Left cardiac atrium (tissue), 4 donors: ENCODE measurements at places on chromosomes 16 and 17. TPM values are rescaled to one million over a fixed set of nuclear protein-coding genes. Genes with fewer than 3 reads are reported as not detected.
A peak's percentile ranks its signal among the peaks of the same experiment; 100 is the strongest.

DNA sequence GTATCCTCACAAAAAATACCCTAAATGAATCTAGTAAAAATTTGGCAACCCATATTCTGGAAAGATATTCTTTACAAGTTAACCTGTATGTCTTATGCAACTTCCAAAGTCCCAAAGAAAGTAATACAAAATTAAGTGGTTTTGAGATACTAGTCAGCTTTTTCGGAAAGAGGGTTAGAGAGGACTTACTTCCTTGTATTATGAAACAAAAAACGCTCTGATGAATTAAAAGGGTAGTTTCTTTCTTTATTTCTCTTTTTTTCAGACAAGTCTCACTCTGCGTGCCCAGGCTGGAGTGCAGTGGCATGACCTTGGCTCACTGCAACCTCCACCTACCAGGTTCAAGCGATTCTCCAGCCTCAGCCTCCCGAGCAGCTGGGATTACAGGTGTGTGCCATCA lies 51.6 kb downstream of the KANSL1 start:
- DNase-seq: no peak

DNA sequence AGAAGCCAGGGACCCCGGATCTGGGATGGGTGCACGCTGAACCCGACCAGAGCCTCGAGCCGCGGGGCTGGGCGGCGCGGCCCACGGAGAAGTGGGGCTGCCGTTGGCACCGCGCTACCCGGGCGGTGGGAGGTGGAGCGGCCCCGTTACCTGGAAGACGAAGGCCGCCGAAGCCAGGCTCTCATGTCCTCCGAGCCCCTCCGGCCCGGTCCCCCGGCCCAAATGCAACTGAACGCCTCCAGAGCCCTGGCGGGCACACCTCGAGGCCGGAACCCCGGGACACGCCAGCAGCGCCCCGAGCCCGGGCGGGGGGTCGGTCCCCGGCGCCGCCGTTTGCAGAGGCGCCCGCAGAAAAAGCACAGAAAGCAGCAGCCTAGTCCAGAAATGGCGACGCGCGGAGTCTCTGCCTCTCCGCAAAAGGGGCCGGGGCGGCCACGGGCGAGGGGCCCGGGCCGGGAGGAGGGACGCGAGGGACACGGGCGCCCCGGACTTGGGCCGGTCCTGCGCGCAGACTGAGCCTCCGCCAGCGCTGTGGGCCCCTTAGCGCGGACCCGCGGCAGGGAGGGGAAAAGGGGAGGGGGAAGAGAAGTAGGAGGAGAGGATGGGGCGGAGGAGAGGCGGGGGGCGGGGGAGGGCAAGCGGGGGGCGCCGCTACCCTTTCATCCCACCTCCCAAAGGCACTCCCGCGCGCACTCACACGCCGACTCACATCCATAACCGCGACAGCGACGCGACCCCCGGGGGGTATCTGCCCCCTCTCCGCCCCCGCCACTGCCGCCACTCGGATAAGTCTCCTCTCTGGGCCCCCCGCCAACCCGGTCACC lies 1.4 kb downstream of the AXIN2 start:
- DNase-seq: peak; percentile 43

- DNase-seq: peak; percentile 61
Observed at GRCh38 chr17:77323413-77324171, 182.8 kb downstream of the SEC14L1 start.

- no peak for DNase-seq
Observed at GRCh38 chr17:29357821-29358232, 32.3 kb upstream of the TAOK1 start.

The TMC5 gene
- total RNA-seq: 0.42 TPM

The SCGB1C2 gene
- not detected for total RNA-seq

DNA sequence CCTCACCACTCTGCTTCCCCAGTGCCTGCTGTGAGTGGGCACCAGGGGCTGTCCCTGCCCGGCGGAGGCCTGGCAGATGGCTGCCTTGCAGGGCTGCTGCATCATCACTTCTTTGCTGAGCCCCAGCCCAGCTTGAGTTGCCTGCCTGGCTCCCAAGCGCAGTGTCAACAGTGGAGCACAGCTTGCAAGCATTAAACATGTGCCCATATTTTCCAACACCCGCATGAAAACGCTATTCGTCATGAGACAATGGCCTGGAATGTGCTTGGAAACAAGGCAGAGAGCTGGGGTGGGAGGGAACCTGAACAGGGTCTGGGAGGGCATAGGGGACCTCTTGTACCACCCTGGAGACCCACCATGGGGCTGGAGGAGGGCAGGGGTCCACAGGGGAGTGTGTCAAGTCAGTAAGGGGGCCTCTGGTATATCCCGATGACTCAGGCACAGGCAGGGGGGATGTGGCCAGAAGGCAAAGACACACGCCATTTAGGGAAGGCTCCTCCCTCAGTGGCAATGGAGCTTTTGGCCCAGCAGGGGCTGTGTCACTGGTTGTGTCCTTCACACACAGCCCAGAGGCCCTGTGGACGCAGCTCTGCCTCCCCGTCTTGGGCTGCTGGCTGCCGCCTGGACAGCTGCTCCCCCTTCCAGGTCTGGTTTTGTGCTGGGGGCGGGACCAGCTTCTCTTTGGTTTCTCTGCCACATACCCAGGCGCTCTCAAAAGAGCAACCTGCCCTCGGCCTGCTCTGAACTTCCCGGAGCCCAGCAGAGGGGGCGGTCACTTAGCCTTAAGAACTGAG lies 17.4 kb upstream of the MTSS2 start:
- DNase-seq: peak; percentile 72

The MGAT5B gene
- 0.15 TPM for total RNA-seq

The CDR2L gene
- 13.8 TPM for total RNA-seq

The NOXO1 gene
- not detected for total RNA-seq

The TMEM100 gene
- total RNA-seq: 24.3 TPM

The BCL7C gene
- total RNA-seq: 20.9 TPM

DNA sequence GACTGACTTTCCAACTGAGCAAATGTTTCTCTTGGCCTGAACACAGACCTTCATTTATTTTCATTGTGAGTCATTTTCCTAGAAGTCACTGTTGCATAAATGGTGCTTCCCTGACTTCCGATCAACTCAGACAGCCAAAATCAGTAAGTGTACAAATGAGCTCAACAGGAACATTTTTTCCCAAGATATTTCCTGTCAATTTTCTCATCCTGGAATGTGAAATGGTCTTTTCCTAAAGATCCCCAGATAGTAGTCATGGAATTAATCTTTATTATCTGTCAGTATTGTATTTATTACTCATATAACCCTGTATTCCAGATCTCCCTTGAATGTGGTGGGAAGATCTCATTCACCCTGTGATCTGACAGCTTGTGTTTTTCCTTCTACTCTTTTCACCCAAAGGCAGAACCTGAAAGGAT lies 360.3 kb upstream of the KIF2B start:
- DNase-seq: no peak

DNA sequence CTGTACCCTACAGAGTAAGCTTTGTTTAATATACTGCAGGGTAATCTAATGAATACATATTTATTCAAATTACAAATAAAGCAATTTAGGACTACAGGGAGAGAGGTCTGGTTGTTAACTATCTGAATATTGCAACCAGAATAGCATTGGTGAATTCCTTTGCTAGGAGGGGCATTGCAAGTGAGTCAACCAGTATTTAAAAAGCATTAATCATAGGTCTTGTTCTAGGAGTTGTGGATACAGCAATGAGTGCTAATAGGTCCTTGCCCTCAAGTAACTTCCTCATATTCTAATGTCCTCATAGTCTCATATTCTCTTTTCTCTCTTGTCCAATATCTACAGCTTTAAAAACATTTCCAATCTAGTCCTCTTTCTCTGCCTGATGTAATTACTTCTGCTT lies 531.4 kb downstream of the CDH11 start:
- no peak for DNase-seq

The PDE6G gene
- total RNA-seq: 0.50 TPM

DNA sequence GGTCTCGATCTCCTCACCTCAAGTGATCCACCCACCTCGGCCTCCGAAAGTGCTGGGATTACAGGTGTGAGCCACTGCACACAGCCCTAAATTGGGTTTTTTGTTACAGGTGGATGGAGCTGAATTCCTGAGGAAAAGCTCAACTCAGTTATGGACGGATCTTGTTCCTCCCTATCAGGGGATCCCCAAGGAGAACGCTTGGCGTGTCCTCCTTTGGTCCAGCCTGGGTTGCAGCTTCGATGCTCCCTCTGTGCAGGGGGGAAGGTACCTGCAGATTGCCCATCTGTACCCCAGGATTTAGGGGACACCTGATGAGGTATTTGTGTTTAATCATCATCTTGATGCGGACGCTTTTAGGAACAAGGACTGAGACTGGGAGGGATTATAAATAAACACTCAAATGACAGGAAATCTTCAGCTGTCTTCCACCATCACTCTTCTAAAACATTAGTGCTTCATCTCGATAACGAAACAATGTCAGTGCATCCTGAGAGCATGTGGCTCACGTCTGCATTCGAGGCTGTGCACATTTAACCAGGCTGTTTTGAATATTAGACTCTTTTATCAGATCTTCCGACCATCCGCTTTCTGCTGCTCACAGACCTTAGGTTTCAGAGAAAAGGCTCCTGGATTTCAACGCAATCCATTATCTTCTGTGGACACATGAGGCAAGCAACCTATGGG lies 18.2 kb upstream of the MEIOB start:
- DNase-seq: no peak

The CRYBA1 gene
- not detected for total RNA-seq

DNA sequence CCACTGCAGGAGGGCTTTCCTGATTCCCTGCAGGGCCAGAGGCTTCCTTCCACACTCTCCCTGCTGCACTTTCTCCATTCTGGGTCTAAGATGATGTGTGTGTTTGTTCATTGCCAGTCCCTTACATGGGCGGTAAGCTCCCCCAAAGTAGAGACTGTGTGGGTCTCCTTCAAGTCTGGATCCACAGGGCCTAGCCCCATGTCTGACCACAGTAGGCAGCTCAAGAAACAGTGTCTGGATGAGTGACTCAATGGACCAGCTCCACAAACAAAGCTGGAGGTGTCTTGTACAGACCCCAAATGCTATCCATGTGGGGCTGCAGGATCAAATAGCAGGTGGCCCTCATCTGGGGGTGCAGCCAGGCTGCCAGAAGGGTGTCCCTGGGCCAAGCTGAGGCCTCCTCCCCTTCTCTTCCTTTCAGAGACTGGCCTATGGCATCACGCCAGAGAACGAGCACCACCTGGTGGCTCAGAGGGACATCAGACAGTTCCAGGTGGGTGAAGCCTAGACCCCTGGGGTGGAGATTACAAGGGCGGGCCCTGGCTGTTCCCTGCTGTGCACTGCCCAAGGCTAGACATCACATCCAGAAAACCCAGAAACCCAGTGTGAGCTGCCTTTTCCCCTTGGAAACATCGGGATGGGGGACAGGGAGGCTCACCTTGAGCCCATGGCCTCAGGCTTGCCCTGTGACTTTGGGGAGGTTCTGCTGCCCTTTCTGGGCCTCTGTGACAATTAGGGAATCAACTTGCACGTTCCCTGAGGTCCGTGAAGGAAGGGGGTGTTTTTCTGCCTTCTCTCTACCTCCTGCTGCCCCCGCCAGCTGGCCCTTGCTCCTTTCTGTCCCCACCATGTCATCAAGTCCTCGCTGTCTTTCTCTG lies 45.9 kb downstream of the SLC6A2 start:
- peak; percentile 61 for DNase-seq

The KRTAP4-6 gene
- not detected for total RNA-seq

DNA sequence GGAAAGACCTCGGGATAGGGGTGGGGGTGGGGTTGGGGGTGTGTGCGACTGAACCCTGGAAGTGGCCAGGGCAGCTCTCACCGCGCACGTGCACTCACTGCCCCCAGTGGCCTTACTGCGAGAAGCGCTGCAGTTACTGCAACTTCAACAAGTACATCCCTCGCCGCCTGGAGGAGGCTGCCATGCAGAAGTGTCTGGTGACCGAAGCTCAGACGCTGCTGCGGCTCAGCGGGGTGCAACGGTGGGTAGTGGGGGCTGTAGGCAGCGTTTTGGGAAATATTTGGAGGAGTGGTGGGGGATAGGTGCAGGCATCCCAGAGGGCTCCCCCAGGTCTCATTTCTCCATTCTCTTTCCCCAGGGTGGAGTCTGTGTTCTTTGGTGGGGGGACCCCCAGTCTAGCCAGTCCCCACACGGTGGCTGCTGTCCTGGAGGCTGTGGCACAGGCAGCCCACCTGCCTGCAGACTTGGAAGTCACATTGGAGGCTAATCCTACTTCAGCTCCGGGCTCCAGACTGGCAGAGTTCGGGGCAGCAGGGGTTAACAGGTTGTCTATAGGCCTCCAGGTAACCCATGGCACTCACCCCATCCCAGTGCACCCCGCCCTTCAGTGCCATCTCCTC lies 972 bp downstream of the RSAD1 start:
- DNase-seq: peak; percentile 85

DNA sequence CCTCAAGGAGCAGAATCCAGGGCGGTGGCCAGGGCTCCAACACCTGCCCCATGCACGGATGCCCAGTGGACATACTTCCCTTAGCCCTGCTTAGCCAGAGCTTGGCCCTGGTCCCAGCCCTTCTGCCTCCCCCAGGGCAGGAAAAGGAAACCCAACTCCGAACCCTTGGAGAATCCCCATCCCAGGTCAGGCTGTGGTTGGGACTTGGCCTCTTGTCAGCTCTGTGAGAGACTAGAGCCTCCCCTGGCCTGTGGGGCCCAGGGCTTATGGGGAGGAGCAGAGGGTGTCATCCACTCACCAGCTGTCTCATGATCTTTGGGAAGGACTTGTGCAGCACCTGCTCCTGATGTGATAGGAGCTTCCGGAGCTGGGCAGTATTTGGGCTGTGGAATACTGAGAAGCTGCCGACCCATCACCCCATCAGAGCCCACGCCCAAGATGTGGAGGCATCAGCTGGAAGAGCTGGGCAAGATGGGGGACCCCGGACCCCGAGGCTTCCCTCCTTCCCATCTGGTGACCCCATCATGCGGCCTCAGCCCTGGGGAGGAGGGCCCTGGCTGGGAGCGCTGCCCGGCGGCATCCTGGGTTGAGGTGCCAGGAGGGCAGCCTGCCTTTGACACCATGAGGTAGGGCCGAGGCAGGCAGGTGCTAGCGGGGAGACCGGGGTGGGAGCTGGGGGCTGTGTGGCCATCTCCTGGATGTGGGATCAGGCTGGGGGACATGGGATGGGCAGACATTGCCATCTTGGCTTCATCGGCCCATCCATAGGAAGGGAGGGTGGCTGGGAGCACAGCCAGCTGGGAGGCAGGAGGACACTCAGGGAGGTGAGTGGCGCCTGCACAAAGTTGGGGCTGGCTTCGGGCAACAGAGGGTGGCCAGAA lies 45.1 kb downstream of the TNFRSF13B start:
- DNase-seq: no peak

GRCh38 chr17:1286379-1287106 lies 7.1 kb downstream of the TRARG1 start:
- DNase-seq: no peak

DNA sequence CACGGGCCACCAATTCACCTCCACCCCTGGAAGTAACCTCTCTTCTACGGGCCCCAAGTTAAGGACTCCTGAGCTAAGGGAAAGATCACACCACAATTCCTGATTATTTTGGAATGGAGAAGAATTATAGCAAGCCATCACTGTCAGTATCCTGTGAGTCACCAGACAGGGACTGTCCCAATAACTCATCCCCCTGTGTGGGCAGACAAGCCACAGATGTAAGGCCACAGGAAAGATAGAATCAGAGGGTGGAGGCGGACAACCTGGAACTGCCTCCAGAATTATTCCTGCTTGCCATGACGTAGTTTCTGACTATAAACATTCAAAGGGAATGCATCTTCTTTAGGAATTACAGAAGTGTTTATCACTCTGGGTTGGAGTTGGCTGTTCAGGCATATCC lies 5.8 kb upstream of the MYO1D start:
- no peak for DNase-seq

- no peak for DNase-seq
Observed at GRCh38 chr16:88465387-88465983, 12.4 kb downstream of the ZFPM1 start.
